C1 segment of cervical spinal cord (tissue), 14 donors: ENCODE measurements at places on chromosomes 5 and 9.

DNA sequence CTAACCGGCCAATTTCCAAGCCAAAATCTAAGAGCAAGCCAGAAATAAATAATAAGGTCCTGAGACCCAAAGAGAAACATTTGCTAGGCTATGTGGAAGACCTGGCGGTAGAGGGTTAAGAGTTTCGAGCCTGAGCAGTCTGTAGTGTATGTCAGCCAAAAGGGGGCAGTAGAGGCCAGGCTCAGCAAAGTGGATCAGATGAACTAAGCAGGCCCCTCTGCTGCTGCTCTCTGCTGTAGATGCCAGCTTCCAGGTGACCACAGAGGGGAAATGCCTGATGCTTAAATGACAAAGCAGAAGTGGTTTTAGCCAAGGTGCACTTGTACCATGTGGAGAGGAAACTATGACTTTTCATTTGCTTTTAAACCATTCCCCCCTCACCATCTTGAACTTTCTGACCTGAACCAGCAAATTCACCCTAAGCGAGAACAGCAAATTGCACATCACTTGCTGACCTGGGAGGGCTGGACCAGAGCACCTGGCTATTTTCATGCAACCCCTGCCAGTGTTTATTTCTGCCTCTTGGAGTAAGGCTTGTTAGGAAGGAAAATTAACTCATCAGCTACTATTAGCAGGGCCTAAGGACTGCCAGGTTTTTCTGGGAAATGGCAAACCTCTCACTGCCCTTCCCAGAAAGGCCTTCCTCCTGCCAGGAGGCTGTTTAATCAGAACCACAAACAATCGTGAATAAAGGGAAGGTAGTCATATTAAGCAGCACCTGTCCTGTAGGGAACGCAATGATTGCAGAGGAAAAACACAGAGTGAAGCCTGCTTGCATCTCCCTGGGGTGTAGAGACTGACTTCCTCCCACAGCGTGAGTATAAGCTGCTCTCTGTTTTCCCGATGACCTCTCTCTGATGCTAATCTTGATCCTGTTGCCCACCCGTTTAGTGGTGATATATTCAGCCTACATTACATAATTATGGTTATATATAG, 818.2 kb downstream of the TLR4 start:
- DNase-seq = no peak

GRCh38 chr5:152464048-152464447, 59.0 kb upstream of the NMUR2 start:
- DNase-seq = no peak

DNA sequence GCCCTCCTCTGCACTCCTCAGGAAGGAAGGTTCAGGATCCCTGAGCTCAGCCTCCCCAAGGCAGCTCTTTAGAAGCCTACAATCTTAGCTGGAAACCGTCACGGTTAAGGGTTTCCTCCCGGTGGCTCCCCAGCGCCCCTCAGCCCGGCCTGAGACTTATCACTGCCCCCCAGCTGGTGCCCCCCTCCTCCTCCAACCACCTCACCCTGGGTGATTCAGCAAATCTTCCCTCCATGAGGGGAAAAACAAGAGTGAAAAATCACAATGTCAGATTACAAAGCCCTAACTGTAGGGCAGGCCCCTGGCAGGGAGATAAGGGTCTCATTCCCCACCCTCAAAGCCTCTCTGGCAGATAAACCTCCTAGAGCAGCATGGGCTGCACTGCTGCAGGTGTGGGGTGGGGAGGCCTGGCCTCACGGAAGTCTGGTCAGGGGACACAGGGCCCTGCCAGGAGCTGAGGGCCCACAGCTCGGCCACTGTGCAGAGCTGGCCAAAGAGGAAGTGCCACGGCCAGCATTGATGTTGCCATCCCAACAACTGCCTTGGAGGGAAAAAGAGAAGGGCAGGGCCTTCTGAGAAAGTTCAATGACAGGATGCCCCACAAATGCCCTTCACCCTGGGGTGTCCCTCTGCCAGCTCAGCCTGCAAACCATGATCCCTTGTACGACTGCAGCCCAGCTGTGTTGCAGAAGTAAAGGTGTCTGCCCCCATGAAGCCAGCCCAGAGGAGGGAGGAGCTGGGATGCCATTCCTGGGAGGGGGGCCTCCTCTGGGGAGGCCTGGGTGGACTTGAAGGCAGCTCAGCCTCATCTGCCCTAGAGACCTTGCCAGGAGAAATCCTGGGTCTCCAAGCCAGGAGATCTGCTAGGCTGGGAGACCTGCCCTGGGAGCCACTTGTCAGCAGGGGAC, 25.9 kb downstream of the GFI1B start:
- DNase-seq = no peak

GRCh38 chr9:96178153-96178552, 123.8 kb downstream of the HSD17B3 start:
- DNase-seq = no peak

- no peak for DNase-seq
These were observed 65.8 kb downstream of the KIAA1958 start for GRCh38 chr9:112552229-112553056.

DNA sequence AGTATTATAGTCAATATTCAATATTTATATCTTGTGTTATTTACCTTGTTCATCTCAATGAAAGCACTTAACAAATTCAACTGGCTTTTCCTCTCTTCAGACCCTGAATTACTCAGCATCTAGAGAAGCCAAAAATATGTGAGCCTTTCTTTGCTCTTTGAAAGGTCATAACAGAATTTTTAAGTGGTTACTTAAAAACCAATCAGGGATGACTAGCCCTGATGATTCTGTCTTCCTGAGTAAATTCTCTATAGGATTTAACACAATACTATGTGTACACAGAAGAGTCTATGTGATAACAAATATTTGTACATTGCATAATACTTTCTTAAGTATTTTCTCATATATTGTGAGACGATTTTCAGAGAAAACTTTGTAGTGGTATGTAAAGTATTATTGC, 546.3 kb downstream of the MAT2B start:
- no peak for DNase-seq

DNA sequence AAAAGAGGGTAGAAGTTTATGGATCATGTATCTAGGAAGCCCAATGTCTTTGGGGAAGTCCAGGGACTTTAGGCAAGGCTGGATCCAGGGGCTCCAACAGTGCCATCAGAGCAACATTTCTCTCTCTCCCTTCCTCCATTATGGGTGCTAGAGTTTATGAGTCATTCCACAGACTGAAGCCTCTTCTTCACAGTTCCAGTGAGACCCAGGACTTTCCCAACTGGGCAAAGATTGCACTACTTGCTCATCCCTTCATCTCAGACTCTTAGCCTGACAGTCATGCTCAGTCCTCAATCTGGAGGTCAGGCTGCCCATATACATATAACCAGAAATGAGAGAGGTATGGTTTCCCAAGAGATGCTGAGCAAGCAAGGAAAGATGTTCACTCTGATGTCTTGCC, 110.7 kb downstream of the FEM1C start:
- DNase-seq = no peak

DNA sequence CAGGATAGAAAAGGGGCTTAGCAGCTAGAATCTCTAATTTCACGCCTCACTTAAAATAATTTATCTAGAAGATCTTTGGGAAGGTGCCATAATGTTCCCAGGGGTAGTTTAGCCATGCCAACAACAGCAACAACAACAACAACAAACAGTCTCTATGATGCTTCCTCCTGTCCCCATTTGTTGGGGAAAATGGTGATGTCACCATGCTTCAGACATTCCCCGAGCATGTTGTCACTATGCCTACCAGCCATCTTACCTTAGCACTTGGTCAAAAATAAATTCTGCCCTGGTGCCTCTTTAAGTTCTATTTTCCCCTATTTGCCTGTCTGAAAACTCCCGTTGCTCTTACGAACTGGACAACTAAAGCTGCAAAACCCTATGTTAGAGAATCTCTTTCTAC, 76.6 kb downstream of the KCNN2 start:
- DNase-seq = no peak

DNA sequence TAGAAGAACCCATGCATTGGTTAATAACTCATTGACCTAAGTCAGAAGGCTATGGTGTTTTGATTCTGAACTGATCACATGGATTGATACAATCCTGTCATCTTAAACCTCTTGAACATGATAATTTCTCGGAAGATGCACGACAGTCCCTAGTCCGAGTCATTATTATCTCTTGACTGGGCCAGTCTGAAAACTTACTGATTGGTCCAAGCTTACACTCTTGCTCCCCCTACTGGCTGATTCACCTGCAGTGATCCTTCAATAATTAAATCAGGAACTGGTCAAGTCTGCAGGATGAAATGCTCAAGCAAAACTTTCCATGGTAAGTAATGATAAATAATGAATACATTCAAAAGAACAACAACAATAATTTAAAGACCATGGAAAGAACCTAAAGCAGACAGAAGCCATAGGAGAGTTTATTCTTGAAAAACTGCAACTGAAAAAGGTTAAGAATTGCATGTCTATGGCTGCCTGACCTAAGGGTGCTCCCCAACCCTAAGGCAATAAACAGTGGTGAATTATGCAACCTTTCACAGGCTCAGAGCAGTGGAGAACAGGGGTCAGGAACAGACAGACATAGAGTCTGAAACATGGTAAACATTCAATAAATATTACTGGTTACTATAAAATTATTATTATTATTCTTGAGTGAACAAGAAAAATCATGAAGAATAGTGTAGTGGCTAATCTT, 79.3 kb downstream of the BRINP1 start:
- DNase-seq = peak; percentile 13

DNA sequence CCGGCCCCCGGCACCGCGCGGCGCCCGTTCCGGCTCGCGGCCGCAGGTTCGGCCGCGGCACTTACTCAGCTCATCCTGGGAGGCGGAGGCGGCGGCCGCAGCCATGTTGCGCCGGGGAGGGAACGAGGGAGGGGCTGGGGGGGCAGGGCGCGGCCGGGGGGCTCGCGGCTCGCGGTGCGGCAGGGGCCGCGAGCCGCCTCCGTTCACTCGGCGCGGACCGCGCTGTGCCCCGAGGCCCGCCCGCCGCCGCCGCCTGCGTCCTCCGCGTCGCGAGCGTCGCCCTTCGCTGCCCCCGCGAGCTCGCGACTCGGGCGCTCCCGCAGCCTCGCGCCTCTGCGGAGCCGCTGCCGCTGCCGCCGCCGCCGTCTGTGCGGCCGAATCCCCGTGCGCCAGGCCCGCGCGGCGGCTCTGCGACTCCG, 735 bp downstream of the ECPAS start:
- peak; percentile 61 for DNase-seq

- no peak for DNase-seq
These were observed 307.6 kb downstream of the PJA2 start for GRCh38 chr5:109102096-109102690.

DNA sequence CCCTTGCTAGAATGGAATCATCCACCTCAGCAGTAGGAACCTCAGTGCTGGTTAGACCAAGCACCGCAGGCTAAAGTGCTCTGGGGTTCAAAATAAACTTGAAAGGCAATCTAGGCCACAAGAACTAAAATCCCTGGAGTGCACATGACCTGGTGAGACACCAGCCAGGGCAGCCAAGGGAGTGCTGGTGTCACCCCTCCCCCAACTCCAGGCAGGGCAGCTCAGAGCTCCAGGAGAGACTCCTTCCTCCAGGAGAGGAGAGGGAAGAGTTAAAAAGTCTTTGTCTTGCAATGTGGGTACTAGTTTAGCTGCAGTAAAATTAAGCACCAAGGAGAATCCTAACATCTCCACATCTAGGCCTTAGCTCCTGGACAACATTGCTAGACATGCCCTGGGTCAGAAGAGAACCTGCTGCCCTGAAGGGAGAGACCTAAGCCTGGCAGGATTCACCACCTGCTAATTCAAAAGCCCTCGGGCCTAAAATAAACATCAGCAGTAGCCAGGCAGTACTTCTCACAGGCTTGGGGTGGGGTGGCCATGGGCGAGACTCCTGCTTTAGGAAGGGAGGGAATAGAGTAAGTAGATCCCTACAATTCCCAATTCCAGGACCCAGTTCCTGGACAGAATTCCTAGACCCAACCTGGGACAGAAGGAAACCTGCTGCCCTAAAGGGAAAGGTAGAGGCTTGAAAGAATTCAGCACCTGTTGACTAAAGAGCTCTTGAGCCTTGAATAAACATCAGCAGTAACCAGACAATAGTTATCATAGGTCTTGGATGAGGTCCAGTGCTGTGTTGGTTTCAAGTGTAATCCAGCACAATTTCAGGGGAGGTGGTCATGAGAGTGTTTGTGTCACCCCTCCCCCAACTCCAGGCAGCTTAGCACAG, 25.8 kb downstream of the UGT3A2 start:
- DNase-seq = no peak

- DNase-seq = no peak
These were observed 24.2 kb upstream of the TMEM250 start for GRCh38 chr9:136142859-136143214.

- DNase-seq = peak; percentile 41
These were observed 21.7 kb upstream of the NSD1 start for GRCh38 chr5:177111720-177112394.

GRCh38 chr9:37801287-37801850, 772 bp downstream of the DCAF10 start:
- DNase-seq = no peak

DNA sequence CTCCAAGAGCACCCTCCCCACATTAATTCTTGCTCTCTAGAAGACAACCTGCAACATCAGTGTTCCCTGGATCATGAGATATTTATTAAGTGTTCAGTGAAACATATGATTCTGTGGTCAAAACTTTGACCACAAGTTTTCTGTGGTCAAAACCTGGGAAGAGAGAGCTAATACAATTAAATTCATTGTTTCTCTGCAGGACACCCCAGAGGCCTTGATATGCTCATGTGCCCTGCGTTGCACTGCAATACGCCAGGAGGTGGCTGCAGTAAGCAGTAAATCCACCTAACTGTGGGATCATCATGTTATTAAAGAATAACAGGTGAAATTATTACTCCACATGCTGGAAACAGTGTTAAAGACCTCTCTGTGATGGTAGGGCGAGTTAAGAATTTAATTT, 109.3 kb upstream of the SPDL1 start:
- no peak for DNase-seq

GRCh38 chr9:132752877-132753592, 82.8 kb downstream of the GTF3C4 start:
- DNase-seq = no peak

- no peak for DNase-seq
These were observed 25.6 kb downstream of the USP20 start for GRCh38 chr9:129860653-129861446.

DNA sequence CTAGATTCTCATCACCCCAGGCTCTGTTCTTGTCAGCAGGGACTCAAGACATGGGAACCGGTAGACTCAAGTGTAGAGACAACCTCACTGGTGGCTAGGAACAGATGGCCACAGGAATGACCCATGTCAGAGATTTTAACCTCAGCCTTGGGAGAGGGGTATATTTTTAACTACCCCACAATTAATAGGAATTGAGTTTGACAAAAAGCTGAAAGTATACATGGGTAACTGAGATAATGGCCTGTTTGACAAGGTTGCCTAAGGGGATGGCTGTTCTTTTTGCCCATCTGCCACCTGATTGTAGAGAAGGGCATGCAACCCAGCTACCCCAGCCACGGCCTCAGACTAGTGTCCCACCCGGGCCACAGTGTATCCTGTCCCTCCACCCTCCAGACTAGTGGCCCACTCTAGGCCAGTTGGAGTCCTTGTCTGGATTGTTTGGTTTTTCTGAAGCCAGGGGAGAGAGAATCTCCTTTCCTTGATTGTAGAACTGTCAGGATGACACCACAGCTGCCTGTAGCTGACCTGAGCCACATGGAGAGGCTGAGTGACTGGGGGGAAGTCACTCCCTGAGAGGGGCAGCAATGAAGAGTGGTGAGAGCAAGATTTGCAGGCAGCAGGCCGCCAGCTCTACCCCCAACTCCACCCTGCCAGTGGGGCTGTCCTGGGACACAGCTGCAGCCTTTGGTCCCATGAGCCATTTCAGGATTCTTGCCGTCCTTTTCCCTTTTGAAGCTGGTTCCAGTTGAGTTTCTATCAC, 14.6 kb upstream of the ANGPTL2 start:
- DNase-seq = no peak
